ENCODE measurements at places on chromosomes 11 and 22. TPM values are rescaled to one million over a fixed set of nuclear protein-coding genes. Genes with fewer than 3 reads are reported as not detected.

The MALAT1 gene
- 2,040 TPM for total RNA-seq

- DNase-seq, result no peak
Observed at GRCh38 chr11:68855205-68855981, 13.7 kb upstream of the CPT1A start.

The MMP13 gene
- 0.13 TPM for total RNA-seq

- DNase-seq, result no peak
Observed at GRCh38 chr11:32935462-32936029, 42.9 kb downstream of the QSER1 start.

GRCh38 chr11:70627219-70627618 lies 228.9 kb downstream of the CTTN start:
- peak; percentile 15 for DNase-seq
